ENCODE measurements at places on chromosomes 2 and 18.

- peak; percentile 10 for DNase-seq
Observed at GRCh38 chr2:75098856-75099255, 100.5 kb downstream of the TACR1 start.

DNA sequence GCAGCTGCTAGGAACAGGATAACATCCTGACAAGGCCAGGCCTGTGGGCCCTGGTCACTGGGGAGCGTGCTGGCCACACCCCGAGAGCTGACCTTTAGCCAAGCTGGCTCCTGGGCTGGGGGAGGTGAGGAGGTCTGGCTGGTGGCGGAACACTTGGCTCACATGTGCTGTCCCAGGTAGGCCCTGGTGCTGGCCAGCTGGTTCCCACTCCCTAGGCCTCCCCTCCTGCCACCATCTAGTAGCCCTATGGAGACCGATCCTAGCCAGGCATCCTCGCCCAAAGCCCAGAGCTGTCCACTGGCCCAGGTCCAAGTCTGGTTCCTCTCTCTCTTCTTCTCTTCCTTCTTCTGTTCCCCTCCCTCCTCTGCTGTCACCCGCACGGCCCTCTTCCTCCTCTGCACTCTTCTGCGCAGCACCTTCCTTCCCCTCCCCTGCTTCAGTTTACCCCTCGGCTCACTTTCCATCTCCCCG is 52.4 kb downstream of the TNS1 start:
- no peak for DNase-seq

DNA sequence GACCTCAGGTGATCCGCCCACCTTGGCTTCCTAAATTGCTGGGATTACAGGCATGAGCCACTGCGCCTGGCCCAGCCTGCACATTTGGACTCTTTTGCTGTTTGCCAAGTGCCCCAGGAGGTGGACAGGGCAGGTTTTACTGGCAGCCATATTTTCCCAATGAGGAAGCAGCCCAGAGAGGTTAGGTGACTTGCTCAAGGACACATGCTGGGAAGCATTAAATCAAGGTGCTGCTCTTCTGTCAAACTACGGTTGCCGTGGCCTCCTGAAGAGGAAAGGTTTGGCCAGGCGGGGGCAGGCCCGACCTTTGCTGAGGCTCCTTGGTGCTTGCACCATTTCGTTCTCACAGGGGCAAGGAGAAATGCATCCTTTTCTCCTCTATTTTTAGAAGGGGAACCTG is 44.0 kb downstream of the DNMT3A start:
- DNase-seq: no peak

GRCh38 chr2:235634435-235635158 is 140.8 kb downstream of the AGAP1 start:
- DNase-seq: no peak

- no peak for DNase-seq
Observed at GRCh38 chr2:194424683-194425209, 1232.3 kb upstream of the SLC39A10 start.

GRCh38 chr2:134320930-134321329 is 67.1 kb downstream of the MGAT5 start:
- DNase-seq: no peak

- no peak for DNase-seq
Observed at GRCh38 chr2:32423536-32423935, 66.7 kb downstream of the BIRC6 start.

DNA sequence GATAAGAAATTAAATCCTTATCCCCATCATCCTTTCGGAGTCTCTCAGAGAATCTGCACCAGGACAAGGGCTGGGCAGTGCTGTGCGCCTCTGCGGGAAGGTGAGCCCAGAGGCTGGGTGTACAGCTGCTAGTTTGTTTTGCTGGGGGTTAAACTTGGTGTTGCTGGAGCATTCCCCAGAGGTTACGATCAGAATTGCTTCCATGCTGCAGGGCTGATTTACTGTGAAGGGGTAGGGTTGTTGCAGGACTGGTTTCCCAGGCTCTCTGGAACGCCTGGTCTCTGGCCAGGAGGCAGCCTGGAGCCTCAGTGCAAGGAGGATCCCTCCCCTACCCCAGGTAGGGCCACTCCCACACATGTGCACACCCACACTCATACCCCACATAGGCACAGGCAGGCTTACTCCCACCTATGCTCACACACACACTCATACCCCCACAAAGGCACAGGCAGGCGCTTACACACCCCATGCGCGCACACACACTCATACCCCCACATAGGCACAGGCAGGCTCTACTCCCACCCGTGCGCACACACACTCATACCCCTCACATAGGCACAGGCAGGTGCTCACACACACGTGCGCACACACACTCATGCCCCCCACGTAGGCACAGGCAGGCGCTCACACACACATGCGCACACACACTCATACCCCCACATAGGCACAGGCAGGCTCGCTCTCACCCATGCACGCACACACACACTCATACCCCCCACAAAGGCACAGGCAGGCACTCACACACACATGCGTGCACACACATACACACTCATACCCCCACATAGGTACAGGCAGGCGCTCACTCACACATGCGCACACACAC is 11.3 kb downstream of the CNNM4 start:
- no peak for DNase-seq

GRCh38 chr2:28895189-28895893 is 874 bp downstream of the WDR43 start:
- peak; percentile 34 for DNase-seq

DNA sequence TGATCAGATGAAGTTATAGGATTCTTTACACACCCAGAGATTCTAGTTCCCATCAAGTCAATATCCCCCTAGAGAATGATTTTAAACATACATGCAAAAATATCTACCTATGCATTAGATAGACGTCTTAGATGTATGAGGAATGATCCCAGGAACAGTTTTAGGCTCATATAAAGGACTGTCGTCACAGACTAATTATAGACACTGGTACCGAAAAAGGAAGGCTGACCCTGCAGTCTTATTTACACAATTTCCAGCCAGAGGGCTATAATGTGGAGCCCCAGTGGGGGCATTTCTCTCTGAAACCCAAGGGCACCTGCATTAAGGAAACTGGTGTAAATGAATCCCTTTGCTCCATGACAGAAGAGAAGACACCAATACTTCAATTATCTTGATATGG is 170.4 kb downstream of the ZNF521 start:
- no peak for DNase-seq

DNA sequence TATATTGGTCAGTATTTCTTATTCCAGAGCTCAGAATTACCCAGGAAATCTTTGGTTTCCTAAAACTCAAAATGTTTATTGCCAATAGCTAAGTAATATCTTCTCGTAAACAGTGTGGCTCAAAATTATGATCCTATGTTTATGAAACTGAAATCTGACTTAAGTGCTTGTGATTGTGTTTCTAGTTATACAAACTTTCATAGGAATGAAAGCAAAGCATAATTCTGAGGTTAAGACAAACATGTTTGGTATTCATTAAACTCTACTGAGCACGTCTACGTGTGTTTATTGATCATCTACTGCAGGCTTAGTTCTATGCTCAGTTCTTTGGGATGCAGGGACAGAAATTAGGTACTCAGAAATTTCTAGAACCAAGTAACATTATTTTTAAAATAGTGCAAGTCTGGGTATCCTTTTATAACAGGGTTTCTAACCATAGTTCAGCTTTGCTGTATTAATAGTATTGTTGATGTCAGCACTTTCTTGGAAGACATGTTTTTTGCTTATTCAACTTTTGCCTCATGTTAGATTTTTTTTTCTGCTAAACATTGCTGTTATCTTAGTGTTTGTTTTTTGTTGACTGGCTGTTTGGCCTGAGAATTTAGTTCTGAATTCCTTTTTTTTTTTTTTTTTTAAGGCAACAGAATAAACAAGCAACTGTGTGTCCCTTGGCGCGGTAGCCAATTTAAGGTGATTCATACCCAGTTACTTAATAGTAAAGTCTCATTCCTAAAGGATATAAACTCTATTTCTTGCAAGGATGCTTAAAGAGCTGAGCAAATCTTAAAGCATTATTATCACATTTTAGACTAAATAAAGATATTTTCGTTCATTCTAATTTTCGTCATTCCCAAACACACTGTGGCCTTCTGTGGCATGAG is 31.3 kb downstream of the PTPRM start:
- no peak for DNase-seq
